ENCODE measurements at places on chromosomes 7 and 10.

GRCh38 chr10:132349766-132350165 lies 17.8 kb downstream of the LRRC27 start:
- DNase-seq = no peak

GRCh38 chr7:123282181-123282580 lies 82.4 kb upstream of the SLC13A1 start:
- no peak for DNase-seq

DNA sequence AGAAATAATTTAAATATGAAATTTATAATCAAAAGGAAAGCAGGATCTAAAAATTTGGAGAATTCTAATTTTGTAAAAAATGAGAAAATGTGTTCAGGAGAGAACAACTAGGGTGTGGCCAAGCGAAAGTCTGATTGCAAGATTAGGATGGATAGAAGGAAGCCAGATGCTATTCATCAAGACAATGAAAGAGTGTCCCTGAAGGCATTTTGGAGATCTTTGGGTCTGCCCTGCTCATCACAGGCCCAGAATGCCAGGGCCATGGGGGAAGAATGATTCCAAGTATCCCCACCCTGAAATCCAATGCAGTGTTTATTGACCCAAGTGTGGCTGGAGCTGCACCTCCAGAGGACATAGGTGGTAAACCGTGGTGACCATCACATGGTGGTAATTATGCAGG lies 724.0 kb upstream of the FZD8 start:
- DNase-seq = no peak

GRCh38 chr10:4267086-4267773 lies 482.2 kb upstream of the KLF6 start:
- DNase-seq = no peak

DNA sequence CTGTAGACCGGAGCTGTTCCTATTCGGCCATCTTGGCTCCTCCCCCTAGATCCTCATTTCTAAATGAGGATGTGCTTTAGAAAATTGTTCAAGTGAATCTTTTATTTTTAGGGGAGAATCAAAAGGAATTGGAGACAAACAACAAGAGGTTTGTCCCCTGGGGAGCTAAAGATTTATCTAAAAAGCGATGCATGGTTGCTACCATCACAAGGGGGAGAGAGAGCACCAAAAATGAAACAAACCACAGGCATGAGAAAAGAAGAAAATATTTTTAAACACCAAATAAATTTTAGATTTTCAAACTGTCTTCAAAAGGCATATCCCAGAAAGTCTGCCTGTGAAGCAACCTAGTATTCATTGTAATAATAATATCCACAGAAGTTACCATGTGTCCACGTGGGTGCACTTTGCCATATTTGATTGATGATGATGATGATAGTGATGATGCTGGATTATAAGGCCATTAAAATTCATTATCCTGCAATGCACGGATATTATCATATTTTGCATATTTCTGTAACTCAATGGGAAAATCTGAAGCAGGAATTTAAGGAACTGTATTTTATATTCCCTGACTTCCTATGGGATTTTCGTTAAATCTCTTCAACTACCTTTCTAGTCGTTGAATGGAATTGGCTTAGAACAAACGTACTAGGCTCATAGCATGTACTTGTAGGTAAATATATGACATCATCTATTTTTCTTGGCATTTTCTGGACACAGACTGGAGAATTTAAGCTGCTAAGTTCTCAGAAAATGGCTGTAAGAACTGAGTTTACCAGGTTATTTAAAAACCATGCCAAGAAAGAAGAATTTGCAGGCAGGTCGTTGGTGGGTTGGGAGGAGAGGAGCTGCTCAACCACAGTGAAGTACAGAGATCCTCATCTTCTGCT lies 171.6 kb downstream of the WDR37 start:
- DNase-seq = no peak

- DNase-seq = no peak
Observed at GRCh38 chr7:94422827-94423460, 28.2 kb downstream of the COL1A2 start.

DNA sequence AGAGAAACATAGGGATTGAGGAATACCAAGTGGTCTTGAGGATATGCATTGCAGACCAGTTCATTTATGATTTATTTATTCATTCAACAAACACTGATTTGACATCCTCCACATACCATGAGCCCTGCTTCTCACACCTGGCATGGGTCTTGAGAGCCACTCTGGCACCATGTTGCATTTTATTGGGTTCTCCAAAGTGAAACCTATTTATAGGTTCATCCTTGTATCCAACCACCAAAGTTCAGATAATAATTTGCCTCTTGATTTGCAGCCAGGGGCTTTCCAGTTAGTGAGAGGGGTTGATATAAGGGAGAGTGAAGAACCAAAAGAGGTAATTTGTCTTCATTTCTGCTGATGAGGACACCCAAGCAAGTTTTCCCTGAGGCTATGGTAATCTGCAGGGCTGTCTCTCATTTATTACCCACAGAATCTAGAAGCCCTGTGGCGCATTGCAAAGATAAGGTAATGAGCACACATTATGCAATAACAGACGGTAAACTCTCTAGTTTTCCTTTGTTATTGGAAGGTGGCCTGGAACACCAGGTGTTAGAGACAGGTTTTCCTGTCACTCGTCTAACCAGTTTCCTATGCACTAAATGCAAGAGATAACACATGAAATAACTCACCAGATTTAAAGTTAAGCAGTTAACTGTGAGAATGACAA lies 28.8 kb upstream of the ICA1 start:
- no peak for DNase-seq

- no peak for DNase-seq
Observed at GRCh38 chr7:74282748-74283459, 6.3 kb upstream of the CLIP2 start.

DNA sequence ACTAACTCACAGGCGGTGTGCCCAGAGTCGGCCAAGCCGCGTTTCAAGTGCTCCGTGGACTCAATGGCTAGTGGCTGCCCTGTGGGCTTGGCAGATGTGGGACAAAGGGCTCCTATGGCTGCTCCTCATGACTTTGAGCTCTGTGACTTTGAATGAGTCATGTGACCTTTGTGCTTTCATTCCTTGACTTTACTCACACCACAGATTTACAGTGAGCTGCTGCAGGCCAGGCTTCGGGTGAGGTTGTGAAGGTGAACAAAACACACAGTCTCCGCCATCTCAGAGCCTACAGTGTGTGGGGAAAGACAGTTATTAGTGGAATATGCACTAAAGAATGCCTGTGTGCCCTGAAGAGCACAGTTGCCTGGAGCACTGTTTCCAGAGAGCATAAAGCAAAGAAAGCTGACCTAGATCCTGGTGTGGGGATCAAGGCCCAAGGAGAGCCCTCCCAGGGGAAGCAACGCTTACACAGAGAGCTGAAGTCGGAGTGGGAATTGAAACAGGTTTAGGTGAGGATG lies 29.7 kb upstream of the PLEKHA1 start:
- no peak for DNase-seq

- DNase-seq = no peak
Observed at GRCh38 chr10:16519908-16520861, 1.5 kb downstream of the C1QL3 start.

DNA sequence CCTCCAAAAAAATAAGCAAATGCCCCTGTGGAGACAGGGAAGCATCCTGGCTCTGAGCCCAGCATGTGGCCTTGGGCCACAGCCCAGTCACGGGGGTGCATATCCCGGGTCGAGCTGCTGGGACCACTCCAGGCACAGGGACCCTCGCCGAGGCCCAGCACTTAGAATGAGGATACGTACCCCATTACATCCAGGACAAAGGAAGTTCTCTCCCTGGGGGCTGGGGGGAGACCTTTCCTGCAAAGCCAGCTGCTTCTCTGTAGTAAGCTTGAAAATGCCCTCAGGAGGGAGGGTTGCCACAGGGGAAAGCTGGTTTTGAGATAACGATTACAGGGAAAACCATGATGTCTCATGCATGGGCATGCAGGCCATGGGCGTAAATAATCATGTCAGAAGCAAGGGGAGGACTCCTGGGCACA lies 75.5 kb downstream of the HIPK2 start:
- DNase-seq = no peak

DNA sequence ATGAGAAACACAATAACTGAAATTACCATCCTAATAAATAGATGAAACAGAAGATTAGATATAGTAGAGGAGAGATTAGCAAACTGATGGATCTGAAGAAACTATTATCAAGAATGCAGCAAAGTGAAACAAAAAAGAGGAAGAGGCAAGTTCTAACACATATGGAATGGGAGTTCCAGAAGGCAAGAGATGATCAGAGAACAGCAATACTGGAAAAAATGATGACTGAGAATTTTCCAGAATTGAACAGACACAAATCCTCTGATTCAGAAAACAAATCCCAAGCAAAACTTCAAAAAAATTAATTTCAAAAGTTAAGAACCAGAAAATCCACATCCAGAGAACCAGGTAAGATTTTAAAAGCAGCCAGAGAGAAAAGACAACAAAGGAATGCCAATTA lies 20.2 kb upstream of the CYREN start:
- no peak for DNase-seq

DNA sequence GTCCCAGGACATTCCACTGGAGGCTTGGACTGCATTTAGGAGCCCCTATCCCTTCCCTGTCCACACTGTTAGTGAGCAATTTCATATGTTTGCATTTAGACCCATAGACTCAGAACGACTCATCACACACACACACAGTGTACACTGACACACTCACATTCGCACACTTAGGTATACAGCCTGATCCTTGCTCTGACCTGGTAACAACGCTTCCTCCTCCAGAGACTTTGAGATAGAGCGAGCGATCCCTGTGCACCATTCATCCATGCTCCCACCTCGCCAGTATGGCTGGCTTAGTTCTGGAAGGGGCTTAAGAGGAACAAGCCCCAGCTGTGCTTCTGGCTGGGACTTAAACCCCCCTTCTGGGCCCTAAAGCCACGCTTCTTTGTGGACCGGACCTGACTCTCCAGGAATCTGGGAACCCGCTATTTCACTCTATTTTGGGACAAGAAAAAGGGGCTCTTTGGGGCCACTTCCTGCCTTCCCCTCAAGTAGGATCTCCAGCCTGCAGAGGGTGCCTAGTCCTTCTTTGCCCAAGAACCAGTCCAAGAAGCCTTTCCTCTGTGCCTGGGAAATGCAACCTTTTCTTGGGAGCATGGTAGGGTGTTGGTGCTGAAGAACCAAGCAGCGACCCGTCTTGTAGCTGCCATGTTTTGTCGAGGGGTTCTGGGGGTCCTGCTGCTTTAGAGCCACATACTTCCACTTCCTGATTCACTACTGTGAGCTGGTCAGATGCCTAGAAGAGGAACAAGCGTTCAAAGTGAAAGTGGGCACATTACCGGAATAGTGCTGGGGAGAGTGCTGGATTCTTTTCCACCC lies 1.1 kb upstream of the HOXA13 start:
- no peak for DNase-seq

DNA sequence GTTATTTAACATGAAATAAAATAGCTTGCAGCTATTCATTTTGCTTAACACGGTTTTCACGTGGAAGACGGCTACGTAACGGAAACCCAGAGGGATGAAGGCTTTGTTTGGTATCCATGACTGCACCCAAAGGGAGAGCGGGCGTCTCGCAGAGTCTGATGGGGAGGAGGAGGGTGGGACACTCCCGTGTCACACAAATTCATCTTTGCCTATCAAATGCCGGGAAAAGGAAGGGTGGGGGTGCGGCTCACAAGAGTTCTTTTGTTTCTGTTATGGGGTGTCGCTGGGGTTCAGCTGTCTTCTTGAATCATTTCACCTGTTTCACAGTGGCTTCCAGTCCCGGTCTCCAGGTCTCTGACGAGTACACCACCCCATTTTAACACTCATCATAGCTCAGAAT lies 108.5 kb downstream of the ZRANB1 start:
- DNase-seq = no peak

- no peak for DNase-seq
Observed at GRCh38 chr10:10892290-10892875, 125.3 kb upstream of the CELF2 start.

Measured in stimulated activated CD4-positive, alpha-beta T cell treated with anti-CD3 and anti-CD28 coated beads, Interleukin-2, amount 100 ng/mL, for 24 hours (primary cell).